GM12864 (cell line): ENCODE measurements at places on chromosomes 11 and 22.

GRCh38 chr11:2002807-2003206, 5.2 kb upstream of the H19 start:
- no peak for DNase-seq

DNA sequence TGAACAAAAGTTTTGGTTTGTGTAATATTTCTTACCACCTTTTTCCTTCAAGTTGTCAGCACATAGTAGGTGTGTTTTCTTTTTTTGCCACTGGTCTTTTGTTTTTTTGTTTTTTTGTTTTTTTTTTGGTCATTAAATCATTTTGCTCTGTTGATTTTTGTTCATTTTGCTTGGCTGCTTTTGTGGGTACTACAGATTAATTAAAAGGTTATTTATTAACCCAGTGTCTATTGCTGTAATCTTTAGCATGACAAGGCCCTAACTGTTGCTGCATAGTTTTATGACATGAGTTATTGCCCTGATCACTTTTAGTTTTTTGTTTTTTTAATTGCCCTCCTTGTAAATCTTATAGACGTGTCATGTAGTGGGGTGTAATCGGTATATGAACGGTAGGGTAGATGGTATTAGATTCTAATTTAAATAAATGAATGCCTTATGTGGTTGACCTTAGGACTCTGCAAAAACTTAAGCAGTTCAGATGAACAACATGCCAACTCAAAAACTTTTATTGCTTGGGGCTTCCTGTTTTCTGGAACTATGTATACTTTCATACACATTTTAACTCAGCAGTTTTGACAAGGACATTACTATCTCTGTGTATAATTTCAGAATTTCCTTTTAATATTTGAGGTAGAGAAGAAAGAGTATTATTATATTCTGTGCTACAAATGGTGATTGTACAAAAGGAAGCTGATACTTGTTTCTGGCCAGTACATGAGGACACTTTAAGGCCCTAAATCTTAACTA, 7.9 kb downstream of the EWSR1 start:
- no peak for DNase-seq

DNA sequence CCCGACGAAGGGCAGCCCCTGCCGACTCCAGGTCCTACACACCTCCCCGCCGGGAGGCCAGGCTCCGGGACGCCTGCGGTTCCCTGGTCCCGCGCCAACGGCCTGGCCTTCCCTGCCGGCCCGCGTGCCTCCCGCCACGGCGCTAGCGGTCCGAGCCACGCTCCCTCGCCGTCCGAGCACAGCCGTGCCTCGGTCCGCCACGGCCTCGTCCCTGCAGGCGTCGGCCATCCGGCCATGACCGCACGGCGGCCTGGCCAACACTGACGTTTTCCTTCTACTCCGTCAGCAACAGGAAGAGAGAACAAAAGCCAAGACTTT, 532 bp downstream of the EIF4G2 start:
- no peak for DNase-seq

GRCh38 chr22:27238935-27239510, 562.5 kb downstream of the MN1 start:
- DNase-seq: no peak

DNA sequence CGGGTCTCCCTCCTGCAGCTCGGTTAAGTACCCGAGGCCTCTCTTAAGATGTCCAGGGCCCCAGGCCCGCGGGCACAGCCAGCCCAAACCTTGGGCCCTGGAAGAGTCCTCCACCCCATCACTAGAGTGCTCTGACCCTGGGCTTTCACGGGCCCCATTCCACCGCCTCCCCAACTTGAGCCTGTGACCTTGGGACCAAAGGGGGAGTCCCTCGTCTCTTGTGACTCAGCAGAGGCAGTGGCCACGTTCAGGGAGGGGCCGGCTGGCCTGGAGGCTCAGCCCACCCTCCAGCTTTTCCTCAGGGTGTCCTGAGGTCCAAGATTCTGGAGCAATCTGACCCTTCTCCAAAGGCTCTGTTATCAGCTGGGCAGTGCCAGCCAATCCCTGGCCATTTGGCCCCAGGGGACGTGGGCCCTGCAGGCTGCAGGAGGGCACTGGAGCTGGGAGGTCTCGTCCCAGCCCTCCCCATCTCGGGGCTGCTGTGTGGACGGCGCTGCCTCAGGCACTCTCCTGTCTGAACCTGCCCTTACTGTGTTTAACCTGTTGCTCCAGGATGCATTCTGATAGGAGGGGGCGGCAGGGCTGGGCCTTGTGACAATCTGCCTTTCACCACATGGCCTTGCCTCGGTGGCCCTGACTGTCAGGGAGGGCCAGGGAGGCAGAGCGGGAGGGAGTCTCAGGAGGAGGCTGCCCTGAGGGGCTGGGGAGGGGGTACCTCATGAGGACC, 25.0 kb downstream of the FADS3 start:
- DNase-seq: no peak

GRCh38 chr22:32407312-32407711, 4.7 kb downstream of the RTCB start:
- DNase-seq: peak; percentile 42

- DNase-seq: no peak
These were observed 348.2 kb downstream of the LARGE1 start for GRCh38 chr22:33572086-33572485.
